Progenitor cell of endocrine pancreas (in vitro differentiated cells): ENCODE measurements at places on chromosomes 6 and 20. TPM values are rescaled to one million over a fixed set of nuclear protein-coding genes. Genes with fewer than 3 reads are reported as not detected.

- H3K27ac ChIP-seq, result peak overlapping the region; percentile 60
- no peak overlapping the region for H3K4me3 ChIP-seq
- no peaks in the 10 kb centered on the region for H3K36me3 ChIP-seq
- DNase-seq, result no peak
- H3K4me1 ChIP-seq, result peaks cover 13% of the 10 kb centered on the region
- H3K27me3 ChIP-seq, result peaks cover 98% of the 10 kb centered on the region
Measured at GRCh38 chr6:10385524-10386132, 29.2 kb downstream of the TFAP2A start.

DNA sequence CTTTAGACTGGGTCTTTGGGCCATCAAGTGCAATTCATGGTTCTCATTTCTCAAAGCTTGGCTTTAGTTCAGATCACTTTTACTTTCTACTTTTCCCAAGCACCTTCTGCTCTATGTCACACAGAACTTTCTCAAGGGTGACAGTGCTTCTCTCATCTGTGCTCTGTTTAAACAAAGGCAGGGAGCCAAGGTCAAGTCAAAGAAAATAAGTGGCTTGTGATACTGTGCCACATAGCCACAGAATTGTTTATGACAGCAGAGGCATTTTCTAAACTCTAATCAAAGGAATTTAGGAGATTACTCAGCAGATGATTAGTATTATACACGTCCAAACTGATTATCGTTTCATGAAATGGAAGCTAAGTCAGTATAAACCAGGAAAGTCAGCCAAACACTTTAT lies 348.0 kb downstream of the HDGFL1 start:
- H3K36me3 ChIP-seq, result no peaks in the 10 kb centered on the region
- no peak overlapping the region for H3K4me3 ChIP-seq
- H3K27me3 ChIP-seq, result no peaks in the 10 kb centered on the region
- DNase-seq, result no peak

- no peak for DNase-seq
- H3K27me3 ChIP-seq, result no peaks in the 10 kb centered on the region
- H3K4me3 ChIP-seq, result no peak overlapping the region
- peaks cover 29% of the 10 kb centered on the region for H3K36me3 ChIP-seq
Measured at GRCh38 chr6:35230950-35231349, 17.2 kb downstream of the SCUBE3 start.

DNA sequence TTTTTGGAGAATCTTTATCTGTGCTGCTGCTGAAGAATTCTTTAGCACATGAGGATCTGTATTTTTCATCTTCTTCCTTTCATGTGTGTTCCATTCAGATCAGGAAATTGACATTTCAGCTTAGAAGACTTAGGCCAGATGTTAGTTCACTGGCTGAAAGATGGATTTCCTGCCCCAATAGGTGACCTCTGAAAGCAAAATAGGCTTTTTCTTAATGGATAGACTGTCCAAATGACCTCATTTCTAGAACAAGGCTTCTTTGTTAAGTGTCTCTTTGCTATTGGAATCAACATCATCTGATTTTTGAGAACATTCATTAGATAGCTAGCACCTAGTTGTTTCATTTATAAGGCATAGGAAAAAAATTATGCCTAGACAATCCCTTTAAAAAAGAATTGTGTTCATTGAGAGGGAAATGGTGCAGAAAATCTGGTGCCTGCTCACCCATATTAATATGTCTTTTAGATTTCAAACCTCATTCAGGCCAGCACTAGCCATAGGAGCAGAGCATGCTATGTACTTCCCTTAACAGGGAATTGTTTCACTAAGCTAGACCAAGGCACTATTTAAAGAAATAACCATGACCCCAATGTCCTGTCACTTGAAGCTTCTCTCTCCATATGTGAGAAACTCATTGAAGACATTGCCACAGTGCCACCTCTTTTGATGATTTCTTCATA lies 13.6 kb upstream of the SASH1 start:
- H3K36me3 ChIP-seq, result no peaks in the 10 kb centered on the region
- peaks cover 6% of the 10 kb centered on the region for H3K27me3 ChIP-seq
- peaks cover 14% of the 10 kb centered on the region for H3K4me1 ChIP-seq
- DNase-seq, result no peak

DNA sequence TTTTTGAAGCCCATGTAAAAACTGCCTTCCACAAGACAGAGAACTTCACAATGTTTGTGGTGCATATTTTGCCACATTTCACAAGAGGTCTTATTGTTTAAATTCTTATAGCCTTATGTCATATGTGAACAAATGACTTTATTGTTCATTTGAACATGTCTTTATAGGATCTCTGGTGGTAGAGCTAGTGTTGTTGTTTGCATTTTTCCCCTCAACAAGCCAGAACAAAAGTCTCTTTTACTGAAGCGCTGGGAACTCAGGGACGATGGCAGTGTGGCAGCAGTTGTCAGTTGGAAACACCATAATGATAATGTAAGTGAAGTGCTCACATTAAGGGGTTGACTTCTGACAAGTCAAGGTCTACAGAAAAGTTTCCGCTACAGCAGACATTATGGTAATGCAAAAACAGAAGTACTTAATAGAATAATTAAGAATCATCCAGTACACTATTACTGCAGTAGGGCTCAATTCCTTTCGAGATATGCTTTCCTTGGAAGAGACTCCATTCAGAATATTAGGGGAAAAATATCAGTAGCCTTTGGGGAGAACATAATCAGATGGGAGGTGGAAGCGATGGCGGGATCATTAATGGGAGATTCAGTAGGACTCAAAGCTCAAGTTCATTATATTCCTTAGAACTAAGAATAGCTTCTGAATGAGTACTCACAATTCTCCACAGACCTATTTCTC lies 180.0 kb downstream of the GJA10 start:
- H3K27ac ChIP-seq, result no peak overlapping the region
- peaks cover 18% of the 10 kb centered on the region for H3K4me1 ChIP-seq
- no peak for DNase-seq
- no peak overlapping the region for H3K4me3 ChIP-seq
- no peaks in the 10 kb centered on the region for H3K36me3 ChIP-seq

ULBP3 gene
- 16.2 TPM in 2 replicates for total RNA-seq

PI3 gene
- not detected in 2 replicates for total RNA-seq

GSTA1 gene
- total RNA-seq, result 25.8 and 26.8 TPM in 2 replicates
